ENCODE measurements at places on chromosomes 7 and 10. TPM values are rescaled to one million over a fixed set of nuclear protein-coding genes. Genes with fewer than 3 reads are reported as not detected.

- no peak for DNase-seq
These were observed 179.8 kb upstream of the SHH start for GRCh38 chr7:155992107-155992506.

- no peak for DNase-seq
These were observed 44.5 kb upstream of the AGR3 start for GRCh38 chr7:16926283-16926682.

PLPP4 gene
- 3.6 TPM for total RNA-seq

GRCh38 chr10:127526161-127526560 is 22.9 kb upstream of the NPS start:
- DNase-seq, result no peak

GRCh38 chr10:5543623-5544022 is 18.9 kb downstream of the CALML3 start:
- no peak for DNase-seq

DNA sequence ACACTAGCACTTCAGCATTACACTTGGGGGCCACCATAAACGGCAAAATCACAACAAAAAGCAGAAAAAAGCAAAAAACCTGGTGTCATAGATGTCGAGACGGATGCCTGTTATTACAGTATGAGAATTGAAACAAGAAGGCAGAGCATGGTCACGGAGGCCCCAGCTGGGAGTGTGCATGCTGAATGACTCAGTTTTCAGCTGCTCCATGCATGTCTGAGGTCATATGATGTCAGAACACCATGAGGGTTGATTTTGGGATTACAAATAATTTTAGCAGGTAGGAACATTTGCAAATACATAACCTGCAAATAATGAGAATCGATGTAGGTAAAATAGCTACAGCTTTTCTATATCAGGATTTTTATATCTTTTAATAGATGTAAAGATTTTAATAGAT is 19.1 kb downstream of the ZMYND11 start:
- DNase-seq, result no peak

DNA sequence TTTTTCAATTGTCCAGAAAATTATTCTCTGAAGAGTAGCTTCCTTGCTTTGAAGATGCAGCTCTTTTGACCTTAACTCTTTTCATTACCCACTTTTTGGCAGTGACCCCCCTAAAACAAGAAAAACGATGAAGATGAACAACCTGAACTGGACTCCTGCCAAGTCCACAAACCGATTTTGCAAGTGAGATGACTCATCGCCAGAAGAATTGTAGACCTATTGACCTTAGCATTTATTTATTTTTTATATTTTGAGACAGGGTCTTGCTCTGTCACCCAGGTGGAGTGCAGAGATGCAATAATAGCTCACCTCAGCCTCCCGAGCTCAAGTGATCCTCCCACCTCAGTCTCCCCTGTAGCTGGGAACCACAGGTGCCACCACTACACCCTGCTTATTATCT is 859.2 kb downstream of the GATA3 start:
- no peak for DNase-seq

DNA sequence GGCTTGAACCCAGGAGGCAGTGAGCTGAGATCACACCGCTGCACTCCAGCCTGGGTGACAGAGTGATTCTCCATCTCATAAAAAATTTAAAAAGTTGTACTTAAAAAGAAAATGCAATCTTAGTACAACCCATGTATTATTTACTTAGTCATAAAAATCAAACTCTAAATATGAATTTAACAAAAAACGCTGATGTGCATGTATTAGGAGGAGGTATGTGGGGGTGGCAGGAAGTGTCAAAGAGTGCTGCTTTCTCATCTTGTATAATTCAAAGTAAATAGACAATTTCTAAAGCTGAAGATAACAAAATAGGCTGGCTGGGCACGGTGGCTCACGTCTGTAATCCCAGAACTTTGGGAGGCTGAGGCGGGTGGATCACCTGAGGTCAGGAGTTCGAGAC is 81.0 kb upstream of the NRBF2 start:
- DNase-seq, result no peak

GRCh38 chr10:541750-542371 is 147.6 kb downstream of the DIP2C start:
- DNase-seq, result no peak

GRCh38 chr10:66772548-66773471 is 153.0 kb upstream of the LRRTM3 start:
- no peak for DNase-seq

STARD3NL gene
- 56.5 TPM for total RNA-seq
